ENCODE measurements at places on chromosomes 2 and 18.

DNA sequence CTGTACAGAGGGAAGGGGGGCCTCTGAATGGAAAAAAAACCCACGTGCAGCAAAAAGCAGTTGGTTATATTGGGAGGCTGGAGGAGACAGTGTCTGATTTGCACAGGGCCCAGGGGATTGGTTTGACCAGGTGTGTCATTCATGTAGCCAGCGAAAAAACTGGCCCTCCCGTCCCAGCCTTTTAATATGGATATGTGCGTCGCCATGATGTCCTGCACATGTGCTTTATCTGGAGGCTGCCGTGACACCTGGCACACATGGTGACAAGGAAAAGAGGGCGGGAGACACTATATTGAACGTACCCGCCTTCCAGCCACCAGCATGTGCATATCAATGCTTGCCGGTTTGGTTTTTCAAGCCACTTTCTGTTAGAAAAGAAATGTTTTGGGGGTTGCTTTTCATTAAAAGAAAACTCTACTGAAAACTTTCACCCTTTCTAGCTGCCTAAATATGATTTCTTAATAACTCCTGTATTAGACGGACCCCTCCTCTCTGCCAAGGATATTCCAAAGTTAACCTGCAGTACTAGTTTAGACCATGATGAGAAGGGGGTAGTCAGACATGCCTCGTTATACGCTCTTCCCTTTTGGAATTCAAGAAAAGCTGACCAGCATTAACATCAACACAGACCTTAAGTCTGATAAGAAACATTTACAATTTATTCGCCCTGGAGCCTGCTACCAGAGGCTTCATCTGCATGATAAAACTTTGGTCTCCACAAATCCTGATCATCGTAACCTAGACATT lies 16.2 kb downstream of the SLC25A52 start:
- no peak for DNase-seq

DNA sequence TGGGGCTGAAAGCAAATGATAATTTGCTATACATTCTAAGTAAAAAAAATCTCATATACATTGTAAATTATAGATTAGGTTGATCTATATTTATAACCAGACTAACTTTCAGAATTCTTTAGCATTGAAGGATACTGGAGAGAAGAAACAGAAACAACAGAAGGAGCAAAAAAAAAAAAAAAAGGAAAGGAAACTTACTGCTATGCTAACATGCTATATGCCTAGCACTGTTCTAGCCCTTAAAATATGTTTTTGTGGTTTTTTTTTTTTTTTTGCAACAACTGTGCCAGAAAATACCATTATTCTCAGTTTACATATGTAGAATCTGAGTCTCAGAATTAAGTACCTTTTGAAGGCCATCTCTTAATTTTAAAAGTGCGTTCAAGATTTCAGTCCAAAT lies 204.9 kb upstream of the MC4R start:
- DNase-seq: no peak

DNA sequence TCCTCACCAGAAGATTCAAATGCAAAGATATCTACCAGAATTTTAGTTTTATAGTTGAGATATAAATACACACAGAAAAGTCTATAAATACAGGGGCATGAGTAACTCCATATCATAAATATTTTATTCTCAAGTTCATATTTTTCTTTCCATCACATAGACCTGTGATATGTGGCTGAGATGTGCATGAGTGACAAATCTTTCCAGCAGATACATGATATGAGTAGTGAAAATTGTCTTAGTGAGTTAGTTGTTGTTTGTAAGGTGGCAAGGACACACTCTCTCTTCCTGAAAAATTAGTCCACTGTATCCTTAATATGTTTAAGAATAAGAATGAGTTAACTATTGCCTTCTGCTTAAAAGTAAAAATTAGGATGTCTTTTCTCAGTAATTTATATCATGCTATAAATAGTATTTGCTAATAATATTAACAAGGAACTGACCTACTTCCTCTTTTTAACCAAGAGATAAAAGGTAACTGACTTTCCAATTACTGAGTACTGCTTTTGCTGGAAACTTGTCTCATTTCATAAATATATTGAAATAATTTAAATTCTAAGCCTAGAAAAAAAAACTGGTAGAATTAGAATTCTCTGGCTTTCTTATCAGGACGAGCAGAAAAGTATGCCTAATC lies 85.2 kb upstream of the SESTD1 start:
- no peak for DNase-seq

DNA sequence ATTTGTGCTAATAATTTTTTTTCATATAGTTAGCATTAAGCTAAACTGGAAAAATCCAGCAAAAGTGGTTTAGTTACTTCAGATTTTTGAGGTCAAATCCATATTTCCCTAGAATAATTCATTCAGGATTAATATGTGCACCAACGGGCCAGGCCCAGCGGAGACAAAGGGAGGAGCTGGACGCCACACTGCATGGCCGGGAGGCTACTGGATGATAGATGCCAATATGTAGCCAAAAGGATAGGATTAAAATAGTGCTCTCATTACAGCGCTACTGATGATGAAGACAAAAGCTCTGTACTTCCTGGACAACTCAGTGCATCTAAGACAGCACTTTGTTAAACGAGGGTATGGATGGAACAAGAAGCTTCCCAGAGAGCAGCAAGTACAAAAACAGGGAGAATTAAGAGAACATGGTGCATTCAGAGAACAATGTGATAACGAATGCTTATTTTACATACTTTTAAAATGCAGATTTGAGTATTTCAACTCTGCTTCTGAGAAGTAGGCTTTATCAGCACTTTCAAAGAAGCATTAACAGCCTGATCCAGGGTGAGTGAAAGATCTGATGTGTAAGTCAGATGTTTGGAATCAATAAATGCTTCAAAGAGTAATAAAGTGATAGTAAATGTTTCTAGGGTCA lies 39.8 kb downstream of the PPP4R1 start:
- DNase-seq: no peak

- no peak for DNase-seq
Observed at GRCh38 chr18:50341443-50341842, 33.4 kb upstream of the SKA1 start.

DNA sequence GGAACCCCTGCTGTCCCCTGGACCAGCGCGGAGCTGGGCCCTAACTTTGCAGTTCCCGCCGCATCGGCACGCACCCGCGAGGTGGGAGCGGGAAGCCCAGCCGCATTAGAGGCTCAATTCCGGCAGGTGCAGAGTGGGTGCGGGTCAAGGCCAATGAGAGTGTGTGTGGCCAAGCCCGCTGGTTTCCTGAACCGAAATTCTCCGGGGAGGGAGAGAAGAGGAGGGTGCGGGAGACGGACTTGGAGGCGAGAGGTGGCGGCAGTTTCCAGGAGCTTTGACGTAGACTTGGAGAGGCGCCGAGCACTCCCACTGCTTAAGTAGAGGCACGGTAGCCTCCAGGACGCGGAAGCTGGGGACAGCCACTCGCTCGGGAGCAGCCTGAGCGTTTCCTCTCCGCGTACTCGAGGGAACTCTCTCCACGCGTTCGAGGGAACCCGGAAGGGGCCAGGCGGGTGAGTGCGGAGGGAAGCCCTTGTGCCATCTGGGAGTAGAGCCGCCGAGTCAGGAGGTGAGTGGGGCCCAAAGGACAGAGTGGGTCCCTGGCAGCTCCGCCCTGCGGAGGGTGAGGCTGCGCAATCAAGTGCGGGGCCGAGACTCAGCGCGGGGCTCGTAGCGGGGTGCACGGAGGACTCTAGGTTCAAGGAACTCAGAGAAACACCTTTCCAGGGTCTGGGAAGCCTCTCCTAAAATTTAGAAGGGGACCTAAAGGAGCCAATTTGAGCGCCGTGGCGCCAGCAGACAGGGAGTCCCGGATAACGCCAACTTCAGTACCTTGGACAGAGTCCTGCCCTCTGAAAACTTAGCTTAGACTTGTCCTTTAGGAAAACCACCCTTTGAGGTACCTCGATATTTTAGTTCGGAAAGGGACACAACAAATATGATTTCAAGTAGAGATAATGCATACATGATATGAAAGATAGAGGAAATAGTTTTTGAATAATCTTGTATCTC lies at the start of gene FAM237A:
FAM237A (plus strand) TSS at position 413 of the 951 bp plus-strand sequence. CDS start 1,750 bp downstream, outside the sequence.
- no peak for DNase-seq

DNA sequence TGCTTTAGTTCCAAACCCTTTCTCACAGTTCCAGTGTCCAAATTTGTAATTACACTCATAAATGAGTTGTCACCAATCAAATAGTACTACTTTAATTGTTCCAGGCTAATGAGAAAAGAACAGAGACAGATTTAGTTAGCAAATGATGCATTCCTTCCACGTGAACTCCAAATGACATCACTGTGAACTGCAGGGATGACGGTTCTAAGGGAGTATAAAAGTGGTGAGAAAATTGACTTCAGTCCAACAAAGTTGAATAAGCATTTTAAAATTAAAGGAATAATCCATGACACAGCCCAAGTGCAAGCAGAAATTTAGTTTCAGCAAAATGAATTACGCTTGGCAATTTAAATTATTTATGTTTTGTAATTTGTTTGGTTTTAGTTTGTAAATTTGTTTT lies 102.0 kb upstream of the LRATD1 start:
- DNase-seq: no peak

DNA sequence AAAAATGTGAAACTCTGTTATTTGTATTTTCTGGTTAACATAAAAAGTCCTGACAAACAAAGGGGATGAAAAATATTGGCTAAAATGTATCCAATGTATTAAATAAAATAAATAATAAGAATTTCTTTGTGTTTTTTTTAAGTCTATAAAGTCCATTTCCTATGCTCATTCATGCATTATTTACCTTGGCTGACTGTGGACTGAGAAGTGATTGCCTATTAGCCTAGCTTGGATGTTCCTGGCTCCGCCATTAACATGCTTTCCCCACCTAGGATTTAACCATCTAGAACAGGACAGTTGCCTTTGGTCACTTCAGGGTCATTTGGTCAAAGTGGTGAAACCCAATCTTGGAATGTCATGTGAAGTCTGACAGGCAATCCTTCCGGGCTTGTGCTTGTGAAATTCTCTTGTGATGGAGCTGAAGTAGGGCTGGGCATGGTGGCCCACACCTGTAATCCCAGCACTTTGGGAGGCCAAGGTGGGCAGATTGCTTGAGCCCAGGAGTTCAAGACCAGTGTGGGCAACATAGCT lies 60.4 kb upstream of the TANC1 start:
- no peak for DNase-seq

GRCh38 chr2:35891936-35892335 lies 463.6 kb upstream of the CRIM1 start:
- no peak for DNase-seq

GRCh38 chr18:77129150-77129551 lies 3.4 kb downstream of the MBP start:
- DNase-seq: no peak

DNA sequence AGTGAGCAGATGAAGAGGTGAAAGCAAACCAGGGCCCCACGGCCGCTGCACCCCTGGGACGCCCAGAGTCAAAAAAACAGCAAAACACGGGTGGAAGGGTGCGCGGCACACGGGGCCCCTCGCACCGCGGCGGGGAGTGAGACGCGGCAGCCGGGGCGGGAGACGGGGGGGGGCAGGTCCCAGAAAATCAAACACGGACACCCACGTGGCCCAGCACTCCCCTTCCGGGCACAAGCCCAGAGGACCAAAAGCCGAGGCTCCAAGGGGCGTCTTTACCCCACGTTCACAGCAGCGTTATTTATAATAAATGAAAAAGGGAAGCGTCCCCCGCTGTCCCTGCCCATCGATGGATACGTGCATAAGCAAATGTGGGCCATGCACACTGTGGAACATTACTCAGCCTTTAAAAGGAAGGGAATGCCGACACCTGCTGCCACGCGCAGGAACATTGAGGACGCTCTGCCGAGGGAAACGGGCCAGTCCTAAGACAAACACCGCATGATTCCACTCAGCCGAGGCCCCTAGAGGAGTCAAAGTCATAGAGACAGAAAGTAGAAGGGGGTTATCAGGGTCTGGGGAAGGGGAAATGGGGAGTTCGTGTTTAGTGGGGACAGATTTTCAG lies 677 bp upstream of the COPS9 start:
- no peak for DNase-seq

DNA sequence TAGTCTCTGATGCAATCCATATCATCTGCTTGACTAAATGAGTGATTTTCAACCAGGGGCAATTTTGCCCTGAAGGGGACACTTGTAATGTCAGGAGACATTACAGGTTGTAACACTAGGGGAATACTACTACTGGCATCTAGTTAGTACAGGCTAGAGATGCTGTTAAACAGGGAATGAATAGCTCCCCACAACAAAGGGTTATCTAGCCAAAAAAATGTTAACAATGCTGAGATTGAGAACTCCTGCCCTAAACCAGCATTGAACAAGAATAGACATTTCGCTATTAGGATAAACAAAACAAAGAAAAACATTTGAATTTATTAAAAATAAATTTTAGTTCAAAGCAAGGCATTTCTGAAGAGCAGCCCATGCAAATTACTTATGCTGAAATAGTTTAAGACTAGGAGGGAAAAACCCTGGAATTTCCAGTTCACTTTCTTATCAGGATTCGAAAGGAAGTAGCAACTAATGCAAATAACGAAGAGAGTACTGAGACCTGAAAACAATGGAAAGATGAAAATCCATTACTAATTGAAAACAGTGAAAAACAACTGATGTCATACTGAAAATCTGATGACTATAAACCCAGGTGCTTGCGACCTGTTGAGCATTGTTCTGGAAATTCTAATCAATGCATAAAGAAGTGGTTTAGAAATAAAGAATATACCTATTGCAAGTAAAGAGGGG lies 53.1 kb downstream of the CAB39 start:
- DNase-seq: no peak

All from NCI-H82 (cell line).